ENCODE measurements at places on chromosomes 5 and 9. TPM values are rescaled to one million over a fixed set of nuclear protein-coding genes. Genes with fewer than 3 reads are reported as not detected.

- peak overlapping the region; percentile 92 for H3K4me3 ChIP-seq
- DNase-seq: no peak
- peaks cover 43% of the 10 kb centered on the region for H3K4me1 ChIP-seq
- peak overlapping the region; percentile 97 for H3K27ac ChIP-seq
Observed at GRCh38 chr9:122904466-122904822, 715 bp downstream of the RC3H2 start.

- no peak overlapping the region for H3K27ac ChIP-seq
- DNase-seq: no peak
- H3K4me1 ChIP-seq: no peaks in the 10 kb centered on the region
Observed at GRCh38 chr5:159412284-159413046, 82.2 kb upstream of the IL12B start.

DNA sequence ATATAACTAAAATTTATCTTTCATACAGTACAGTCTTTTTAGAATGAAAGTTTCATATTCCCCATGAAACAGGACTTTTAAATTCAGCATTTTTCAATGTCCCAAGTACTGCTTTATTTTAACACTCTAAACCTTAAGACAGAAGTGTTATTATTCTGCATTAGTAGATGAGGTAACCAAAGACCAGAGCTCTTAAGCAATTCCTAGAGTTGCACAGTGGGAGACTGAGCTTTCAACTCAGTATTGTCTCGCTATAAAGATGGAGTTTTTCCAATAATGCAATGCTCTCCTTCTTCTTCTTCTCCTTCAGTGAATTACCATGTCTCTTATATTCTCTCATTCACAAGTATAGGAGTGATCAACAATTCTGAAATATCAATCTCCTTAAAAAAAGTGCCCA lies 479.7 kb downstream of the CETN3 start:
- H3K27ac ChIP-seq: no peak overlapping the region
- no peaks in the 10 kb centered on the region for H3K27me3 ChIP-seq
- H3K4me3 ChIP-seq: no peak overlapping the region
- H3K4me1 ChIP-seq: peaks cover 15% of the 10 kb centered on the region

DNA sequence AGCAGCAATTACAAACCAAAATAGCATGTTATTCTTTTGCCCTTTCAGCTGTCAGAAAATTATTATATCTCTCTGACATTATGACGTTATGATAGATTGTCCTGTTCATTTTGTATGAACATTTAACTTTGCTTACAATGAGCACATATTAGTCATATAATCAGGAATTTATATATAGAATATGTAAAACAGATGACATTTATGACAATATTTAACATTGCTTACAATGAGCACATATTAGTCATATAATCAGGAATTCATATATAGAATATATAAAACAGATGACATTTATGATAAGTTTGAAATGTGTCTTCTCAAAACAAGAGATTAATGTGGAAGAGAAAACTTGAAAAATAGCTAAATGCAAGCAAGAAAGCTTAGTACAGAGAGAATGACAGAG lies 1180.2 kb downstream of the CDH12 start:
- H3K4me3 ChIP-seq: no peak overlapping the region
- H3K36me3 ChIP-seq: no peaks in the 10 kb centered on the region
- no peak for DNase-seq
- H3K27me3 ChIP-seq: no peaks in the 10 kb centered on the region

DNA sequence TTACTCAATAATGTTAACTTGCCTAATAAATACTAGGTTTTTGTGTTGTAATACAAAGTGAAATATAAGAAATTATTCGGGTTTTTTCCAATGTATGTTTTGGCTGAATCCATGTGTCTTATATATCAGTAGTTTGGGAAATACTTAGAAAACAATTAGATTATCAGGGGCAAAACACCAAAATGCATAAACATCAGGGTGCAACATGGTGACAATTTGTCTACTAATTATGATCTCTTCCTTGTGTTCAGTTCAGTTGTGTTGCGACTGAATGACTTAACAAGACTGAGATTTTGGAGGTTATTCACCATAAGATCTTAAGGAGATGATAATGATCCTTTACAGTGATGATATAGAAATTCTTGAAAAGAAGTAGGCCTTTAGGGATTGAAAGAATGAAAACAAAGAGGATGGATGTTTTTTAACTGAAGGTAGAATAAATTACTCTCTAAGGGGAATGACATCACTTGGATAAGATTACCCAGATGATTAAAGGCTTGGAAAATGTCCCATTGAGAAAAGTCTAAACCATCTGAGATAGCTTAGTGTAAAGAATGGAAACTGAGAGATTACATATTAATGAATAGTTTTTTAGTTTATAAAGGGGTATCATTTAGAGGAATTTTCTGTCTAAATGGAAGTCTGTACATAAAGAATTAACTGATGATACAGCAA lies 415.8 kb downstream of the SPATA31D1 start:
- no peak overlapping the region for H3K4me3 ChIP-seq
- no peak overlapping the region for H3K27ac ChIP-seq
- H3K4me1 ChIP-seq: peaks cover 17% of the 10 kb centered on the region
- no peaks in the 10 kb centered on the region for H3K27me3 ChIP-seq
- no peaks in the 10 kb centered on the region for H3K36me3 ChIP-seq
- DNase-seq: no peak

DNA sequence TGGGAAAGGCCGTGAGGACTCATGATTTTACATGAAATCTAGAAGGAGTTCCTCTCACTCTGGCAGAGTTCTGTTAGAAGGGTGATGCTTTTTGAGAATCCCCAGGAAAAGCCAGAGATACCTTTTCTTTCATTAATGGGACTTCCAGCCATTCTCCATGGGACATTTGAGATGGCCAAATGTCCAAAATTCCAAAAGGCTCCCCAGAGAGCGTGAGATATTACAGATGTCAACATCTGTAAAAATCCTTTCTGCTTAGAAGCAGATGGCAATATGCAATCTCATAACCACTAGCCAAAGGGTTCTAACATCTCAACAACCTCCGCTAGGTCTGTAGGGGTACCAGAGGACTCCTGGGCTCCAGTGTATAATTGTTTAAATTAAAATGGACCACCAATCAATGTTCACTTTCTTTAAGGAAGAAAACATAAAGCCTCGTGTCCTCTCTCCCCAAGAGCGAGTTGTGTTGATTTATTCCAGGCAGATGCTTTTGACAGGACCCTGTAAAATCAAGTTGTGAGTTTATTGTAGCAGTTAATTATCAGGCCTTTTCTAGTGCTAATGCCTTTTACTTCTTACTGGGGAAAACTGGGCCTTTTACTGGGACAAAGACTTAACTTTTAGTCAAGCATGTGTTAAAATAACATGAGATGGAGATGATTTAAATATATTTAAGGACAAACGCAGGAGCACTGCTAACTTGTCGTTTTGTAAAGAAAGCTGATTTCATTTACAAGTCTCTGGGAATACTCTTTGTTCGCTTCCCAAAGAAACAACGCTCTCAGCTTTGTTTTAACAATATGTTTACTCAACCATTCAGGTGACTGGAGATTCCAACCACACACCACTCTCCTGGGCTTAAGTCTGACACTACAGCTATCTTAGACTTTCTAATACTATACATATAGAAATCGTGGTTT lies 4.8 kb downstream of the GAS1 start:
- no peaks in the 10 kb centered on the region for H3K27me3 ChIP-seq
- H3K36me3 ChIP-seq: no peaks in the 10 kb centered on the region
- H3K27ac ChIP-seq: peak overlapping the region; percentile 94
- H3K4me3 ChIP-seq: no peak overlapping the region
- no peak for DNase-seq
- peaks cover 30% of the 10 kb centered on the region for H3K4me1 ChIP-seq

DNA sequence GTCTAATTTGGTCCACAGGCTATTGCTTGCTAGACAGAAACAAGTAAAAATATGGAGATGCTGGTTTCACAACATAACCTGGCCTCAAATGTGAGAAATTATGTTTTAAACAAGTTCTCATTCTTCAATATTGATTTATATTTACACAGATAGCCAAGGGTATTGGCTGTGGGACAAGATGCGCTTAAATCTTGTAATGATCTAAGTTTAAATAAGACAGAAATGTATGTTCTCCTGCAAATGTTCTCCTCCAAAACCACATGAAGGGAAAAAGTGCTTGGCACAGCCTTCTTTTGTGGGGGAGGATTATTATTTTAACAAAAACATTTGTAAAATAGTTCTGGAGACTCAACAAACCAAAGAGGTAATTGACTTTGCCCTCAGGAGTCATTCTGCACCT lies 356.0 kb downstream of the DMAC1 start:
- H3K36me3 ChIP-seq: no peaks in the 10 kb centered on the region
- no peaks in the 10 kb centered on the region for H3K4me1 ChIP-seq
- no peak overlapping the region for H3K27ac ChIP-seq
- no peak for DNase-seq
- H3K27me3 ChIP-seq: no peaks in the 10 kb centered on the region

GRCh38 chr5:129609710-129610109 lies 138.2 kb upstream of the MINAR2 start:
- H3K27me3 ChIP-seq: no peaks in the 10 kb centered on the region
- H3K36me3 ChIP-seq: no peaks in the 10 kb centered on the region
- H3K4me1 ChIP-seq: no peaks in the 10 kb centered on the region
- H3K27ac ChIP-seq: no peak overlapping the region
- no peak overlapping the region for H3K4me3 ChIP-seq

- no peak overlapping the region for H3K27ac ChIP-seq
- no peak for DNase-seq
Observed at GRCh38 chr5:33684496-33685159, 207.2 kb downstream of the ADAMTS12 start.

GRCh38 chr9:78320875-78321496 lies 24.1 kb downstream of the PSAT1 start:
- no peak overlapping the region for H3K4me3 ChIP-seq
- no peaks in the 10 kb centered on the region for H3K27me3 ChIP-seq
- no peak overlapping the region for H3K27ac ChIP-seq

DNA sequence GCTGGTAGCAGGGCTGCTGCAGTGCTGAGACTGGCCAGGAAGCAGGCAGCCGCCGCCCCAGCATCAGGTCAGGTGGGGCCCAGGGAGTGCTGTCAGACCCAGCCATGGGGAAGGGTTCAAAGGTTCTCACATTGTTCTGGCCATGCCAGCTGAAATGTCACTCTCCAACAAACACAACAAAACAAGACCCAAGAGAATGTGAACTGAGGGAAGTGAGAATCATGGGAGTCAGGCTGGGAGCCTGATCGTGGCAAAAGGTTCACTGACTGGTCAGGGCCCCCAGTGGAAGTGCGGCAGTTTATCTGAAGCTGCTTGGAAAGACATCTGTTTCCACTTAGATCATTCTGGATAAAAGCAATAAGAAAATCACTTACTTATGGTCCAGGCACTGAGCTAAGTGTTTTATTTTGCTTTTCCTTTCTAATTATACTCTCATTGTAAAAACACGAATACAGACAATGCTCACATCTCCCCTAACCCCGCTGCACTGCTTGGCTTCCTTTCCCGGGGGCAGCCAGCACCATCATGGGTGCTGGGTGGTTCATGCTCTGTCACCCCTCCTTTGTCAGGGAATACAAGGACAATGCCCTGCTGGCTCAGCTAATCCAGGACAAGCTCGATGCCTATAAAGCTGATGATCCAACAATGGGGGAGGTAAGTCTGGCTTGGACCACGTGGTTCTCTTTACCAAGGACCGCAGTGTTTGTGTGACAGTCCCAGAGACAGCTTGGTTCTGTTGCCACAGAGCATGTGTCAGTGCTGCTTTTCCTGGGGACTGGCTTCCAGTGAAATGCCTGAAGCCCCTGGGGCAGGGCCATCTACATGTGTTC lies 41.9 kb upstream of the CFAP157 start:
- no peaks in the 10 kb centered on the region for H3K27me3 ChIP-seq
- H3K36me3 ChIP-seq: no peaks in the 10 kb centered on the region
- no peak for DNase-seq
- H3K4me3 ChIP-seq: no peak overlapping the region
- H3K4me1 ChIP-seq: no peaks in the 10 kb centered on the region

- H3K4me3 ChIP-seq: no peak overlapping the region
- no peak for DNase-seq
- no peaks in the 10 kb centered on the region for H3K27me3 ChIP-seq
- no peaks in the 10 kb centered on the region for H3K36me3 ChIP-seq
- no peaks in the 10 kb centered on the region for H3K4me1 ChIP-seq
Observed at GRCh38 chr5:100779669-100780375, 123.3 kb downstream of the ST8SIA4 start.

GRCh38 chr5:135246923-135247795 lies 151.9 kb downstream of the MACROH2A1 start:
- no peaks in the 10 kb centered on the region for H3K36me3 ChIP-seq
- no peak overlapping the region for H3K4me3 ChIP-seq
- H3K27me3 ChIP-seq: no peaks in the 10 kb centered on the region
- H3K4me1 ChIP-seq: peaks cover 53% of the 10 kb centered on the region
- peak; percentile 64 for DNase-seq

DNA sequence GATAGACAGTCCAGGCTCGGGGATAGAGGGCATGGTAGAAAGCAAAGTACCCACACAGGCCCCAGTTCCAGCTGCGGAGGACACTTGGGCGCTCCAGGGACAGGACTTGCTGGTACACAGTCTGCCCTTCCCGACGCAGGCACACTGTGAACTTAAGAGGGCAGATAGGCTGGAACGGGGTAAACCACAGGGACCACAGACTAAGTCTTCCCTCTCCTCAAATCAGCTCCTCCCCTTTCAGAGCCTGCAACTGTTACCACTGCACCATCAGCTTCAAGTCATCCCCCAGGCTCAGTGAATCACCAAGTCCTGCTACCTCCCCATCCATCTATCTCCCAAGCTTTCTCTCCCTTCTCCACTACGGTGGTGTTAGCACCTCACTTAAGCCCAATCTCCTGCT lies 7.3 kb downstream of the GBA2 start:
- peaks cover 40% of the 10 kb centered on the region for H3K4me1 ChIP-seq
- H3K27me3 ChIP-seq: no peaks in the 10 kb centered on the region
- H3K4me3 ChIP-seq: no peak overlapping the region
- H3K27ac ChIP-seq: no peak overlapping the region
- no peak for DNase-seq

DNA sequence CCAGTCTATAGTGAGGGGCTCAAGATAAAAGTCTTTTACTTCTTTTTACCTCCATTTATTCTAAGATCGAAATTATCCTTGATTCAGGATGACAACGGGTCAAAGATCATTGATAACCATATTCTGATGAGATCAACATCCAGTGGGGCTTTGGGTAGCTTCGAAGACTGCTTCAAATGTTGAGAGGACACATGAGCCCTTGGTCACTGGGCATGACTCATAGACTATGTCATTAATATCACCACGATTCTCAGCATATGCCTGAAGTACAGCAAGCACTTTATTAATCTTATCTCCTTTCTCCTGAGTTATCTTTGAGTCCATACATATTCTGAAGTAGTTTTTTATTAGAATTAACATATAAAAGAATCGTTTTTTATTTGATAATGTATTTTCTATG lies 117.1 kb upstream of the DAB2 start:
- H3K36me3 ChIP-seq: no peaks in the 10 kb centered on the region
- H3K27ac ChIP-seq: no peak overlapping the region
- no peak for DNase-seq
- H3K4me3 ChIP-seq: no peak overlapping the region

- no peak overlapping the region for H3K27ac ChIP-seq
- H3K4me1 ChIP-seq: no peaks in the 10 kb centered on the region
- H3K27me3 ChIP-seq: peaks cover 72% of the 10 kb centered on the region
- no peaks in the 10 kb centered on the region for H3K36me3 ChIP-seq
- H3K4me3 ChIP-seq: no peak overlapping the region
Observed at GRCh38 chr9:36995927-36996705, 38.0 kb downstream of the PAX5 start.

Gene GRM6
- 0.01 TPM for polyA plus RNA-seq

Gene FOXD4L5
- not detected for polyA plus RNA-seq

Gene SPATA31A3
- polyA plus RNA-seq: not detected

Gene FBP2
- polyA plus RNA-seq: not detected

Gene ASB6
- 9.7 TPM for polyA plus RNA-seq

Gene RPP25L
- polyA plus RNA-seq: 47.4 TPM

Gene GRIA1
- polyA plus RNA-seq: under 0.01 TPM

Gene HK3
- 1.8 TPM for polyA plus RNA-seq

Gene SMIM23
- polyA plus RNA-seq: not detected

Gene OGN
- 10.8 TPM for polyA plus RNA-seq

Gene BARHL1
- not detected for polyA plus RNA-seq

Gene MCTP1
- polyA plus RNA-seq: 2.1 TPM

Measured in sigmoid colon (tissue), 7 donors.